Fibroblast of skin of right biceps (primary cell): ENCODE measurements at places on chromosomes 7 and 10.
A peak's percentile ranks its signal among the peaks of the same experiment; 100 is the strongest.

- no peak for DNase-seq
Measured at GRCh38 chr10:60872451-60872850, 71.5 kb downstream of the RHOBTB1 start.

DNA sequence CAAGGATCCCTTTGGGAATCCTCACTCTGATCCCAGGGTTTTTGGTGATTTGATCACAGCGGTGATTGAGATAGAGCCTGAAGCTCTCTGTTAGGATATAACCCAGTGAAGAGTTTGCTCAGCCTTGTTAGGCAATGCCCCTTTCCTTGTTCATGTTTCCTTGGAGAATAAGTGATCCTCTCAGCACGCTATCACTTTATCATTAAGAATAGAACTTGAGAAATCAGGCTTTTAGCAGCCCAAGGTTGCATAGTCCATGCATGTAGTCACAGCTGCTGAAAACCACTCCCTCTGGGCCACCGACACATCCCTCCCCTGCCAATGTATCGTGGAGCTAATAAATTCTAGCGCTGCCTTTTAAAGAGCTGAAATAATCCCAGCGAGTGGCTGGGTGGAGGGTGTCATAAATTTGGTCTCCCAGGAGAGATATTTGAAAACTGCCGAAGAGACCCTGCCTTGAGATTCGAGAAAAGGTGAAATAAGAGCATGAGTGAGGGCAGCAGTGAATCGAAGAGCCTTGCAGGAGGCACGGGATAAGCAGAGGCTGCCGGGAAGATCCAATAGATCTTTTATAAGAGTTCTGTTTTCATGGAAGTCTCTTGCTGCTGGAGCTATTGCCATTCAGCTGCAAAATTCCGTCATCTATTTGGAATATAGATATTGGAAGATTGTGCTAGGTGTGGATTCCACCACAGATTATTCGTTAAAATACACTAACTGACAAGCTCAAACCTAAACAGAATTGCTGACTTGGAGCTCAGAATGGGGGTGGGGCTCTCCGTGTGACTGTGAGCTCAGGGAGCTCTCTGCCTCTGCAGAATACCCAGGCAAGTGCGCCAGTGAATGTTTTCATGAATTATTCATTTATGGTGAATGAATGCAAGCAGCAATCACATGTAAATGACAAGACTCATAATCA lies 249.8 kb downstream of the TRIL start:
- DNase-seq: peak; percentile 73

GRCh38 chr10:93458821-93459257 lies 23.3 kb downstream of the MYOF start:
- peak; percentile 100 for DNase-seq

DNA sequence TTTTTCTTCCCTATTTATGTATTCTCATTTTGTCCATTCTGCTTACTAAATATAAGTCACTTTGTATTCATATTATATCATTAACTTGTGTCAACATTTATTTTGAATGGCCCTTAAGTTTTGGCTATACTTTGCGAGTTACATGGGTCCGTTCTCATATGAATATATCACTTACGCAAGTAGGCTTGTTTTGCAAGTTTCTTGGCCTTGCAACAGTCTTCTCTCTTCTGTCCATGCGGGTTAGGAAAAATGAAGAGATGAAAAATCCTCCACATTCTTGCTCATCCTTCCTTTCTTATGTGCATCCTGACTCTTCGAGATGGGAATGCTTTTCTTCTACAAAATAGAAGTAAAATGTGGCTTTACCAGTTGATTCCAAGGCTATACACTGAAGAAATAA lies 82.8 kb downstream of the GPR158 start:
- DNase-seq: no peak

DNA sequence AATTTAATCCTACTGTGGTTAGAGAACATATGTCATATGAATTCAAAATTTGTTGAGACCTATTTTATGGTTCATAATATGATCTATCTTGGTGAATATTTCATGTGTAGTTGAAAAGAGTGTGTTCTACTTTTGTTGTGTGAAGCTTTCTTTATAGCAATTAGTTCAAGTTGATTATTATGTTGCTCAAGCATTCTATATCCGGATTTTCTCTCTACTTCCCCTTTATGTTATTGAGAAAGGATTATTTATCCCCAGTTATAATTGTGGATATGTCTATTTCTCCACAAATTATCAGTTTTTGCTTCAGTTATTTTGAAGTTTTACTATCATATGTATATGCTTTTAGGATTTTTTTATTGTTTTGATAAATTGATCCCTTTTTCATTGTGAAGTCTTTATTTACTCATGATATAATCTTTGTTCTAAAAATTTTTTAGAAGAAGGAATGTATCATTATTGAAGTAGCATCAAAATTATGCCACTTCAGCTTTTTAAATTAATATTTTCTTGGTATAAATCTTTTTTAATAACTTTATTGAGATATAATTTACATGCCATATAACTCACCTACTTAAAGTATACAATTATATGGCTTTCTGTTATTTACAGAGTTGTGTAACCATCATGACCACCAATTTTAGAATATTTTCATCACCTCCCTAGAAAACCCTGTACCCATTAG lies 12.0 kb upstream of the MEST start:
- no peak for DNase-seq

- DNase-seq: no peak
Measured at GRCh38 chr7:16991551-16991950, 109.8 kb upstream of the AGR3 start.

DNA sequence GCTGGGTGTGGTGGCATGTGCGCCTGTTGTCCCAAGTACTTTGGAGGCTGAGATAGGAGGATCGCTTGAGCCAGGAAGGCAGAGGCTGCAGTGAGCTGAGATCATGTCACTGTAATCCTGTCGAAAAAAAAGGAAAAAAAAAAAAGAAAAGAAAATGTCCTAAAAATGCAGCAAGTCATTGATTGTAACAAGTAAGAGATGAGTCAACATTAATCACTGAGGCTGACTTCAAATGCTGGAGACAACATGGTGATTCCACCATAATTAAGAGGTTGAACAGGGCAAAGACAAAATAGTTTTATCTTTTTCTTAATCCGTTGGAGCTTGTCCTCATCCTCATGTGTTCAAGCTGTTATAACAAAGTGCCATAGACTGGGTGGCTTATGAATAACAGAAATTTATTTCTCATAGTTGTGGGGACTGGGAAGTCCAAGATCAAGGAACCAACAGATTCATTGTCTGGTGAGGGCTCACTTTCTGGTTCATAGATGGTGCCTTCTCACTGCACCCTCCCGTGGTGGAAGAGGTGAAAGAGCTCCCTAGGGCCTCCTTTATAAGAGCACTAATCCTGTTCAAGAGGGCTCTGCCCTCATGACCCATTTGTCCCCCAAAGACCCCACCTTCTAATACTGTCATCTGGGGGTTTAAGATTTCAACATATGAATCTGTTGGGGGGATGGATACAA lies 60.3 kb downstream of the TBXAS1 start:
- peak; percentile 61 for DNase-seq

DNA sequence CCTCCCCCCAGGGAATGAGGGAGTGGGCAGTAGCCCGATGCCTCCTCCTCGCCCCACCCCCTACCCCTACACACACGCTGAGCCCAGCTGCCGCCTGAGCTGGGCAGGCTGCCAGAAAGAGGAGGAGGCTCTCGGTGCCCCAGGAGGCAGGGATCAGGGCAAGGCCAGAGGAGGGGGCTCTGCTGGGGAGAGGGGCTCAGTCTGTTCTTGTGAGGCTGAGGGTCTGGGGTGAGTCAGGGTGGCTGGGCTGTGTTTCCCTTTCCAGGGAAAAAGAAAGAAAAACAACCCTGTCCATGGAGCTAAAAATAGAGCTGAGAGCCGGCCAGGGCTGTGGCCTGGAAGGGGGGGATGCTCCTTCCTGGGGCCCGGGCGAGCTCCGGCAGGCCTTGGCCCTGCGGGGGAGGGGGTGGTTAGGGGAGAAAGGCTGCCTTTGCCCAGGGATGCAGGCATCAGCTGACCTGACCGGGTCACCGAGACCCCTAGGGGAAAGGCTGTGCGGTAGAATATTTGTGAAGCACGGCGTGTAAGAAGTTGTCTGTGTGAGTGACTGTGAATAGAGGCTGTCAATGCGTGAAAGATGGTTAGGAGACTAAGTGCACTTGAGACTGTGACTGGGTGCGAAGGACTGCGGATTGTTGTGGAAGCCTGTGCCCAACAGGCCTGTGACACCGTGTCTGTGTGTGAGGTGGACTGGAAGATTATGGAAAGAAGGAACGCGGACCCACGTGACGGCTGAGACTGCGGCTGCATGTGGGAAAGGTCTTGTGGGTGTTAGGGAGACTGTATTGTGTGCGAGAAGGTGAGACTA lies 1.2 kb upstream of the LZTS2 start:
- DNase-seq: peak; percentile 87
